ENCODE measurements at places on chromosomes 11 and 22. TPM values are rescaled to one million over a fixed set of nuclear protein-coding genes. Genes with fewer than 3 reads are reported as not detected.
A peak's percentile ranks its signal among the peaks of the same experiment; 100 is the strongest.

- H3K27me3 ChIP-seq: peaks cover 17% of the 10 kb centered on the region
- peaks cover 8% of the 10 kb centered on the region for H3K4me1 ChIP-seq
- H3K36me3 ChIP-seq: no peaks in the 10 kb centered on the region
- H3K4me3 ChIP-seq: no peak overlapping the region
Measured at GRCh38 chr11:57604296-57605027, 7.0 kb downstream of the SERPING1 start.

DNA sequence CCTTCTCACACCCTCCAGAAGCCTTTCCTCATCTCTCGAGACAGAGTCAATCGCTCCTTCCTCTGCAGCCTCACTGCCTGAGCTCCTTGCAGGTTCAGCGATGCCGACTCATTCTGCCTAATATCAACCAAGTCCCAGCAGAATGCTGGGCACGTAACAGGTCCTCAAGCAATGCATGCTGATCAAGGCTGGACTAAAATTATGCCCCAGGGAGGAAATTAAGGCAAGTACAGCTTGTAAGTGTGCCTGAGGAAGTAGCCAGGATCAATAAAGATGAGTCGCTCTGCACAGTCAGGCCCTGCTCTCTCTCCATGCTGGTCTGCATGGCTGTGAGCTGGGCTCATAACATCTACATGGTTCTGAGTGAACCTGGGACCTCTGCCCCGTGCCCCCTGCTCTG, 25.6 kb upstream of the NRIP3 start:
- H3K4me3 ChIP-seq: no peak overlapping the region
- peaks cover 5% of the 10 kb centered on the region for H3K27me3 ChIP-seq
- H3K27ac ChIP-seq: no peak overlapping the region
- H3K36me3 ChIP-seq: no peaks in the 10 kb centered on the region

DNA sequence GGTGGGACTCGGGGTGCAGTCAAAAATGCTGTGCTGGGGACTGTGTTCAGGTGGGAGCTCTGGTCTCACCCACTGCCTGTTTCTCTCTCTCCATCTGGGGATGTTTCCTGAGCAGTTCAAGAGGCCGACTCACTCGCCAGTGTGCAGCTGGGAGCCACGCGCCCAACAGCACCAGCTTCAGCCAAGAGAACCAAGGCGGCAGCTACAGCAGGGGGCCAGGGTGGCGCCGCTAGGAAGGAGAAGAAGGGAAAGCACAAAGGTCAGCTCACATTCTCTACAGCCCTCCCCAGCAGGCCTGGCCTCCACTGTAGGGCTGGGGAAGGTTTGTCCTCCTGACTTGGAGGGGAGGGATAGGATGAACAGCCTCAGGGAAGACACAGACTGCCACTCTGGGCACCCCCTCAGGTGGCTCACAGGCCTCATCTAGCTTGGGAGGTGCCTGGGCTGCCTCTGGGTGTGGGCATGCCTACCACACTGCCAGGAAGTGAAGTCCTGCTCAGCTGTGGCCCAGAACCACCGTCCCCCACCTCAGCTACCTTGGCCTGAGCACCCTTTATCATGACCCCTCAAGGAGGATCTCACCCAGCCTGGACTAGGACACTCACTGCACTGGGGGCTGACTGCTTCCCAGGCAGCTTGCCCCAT, 13.0 kb downstream of the TUB start:
- no peak overlapping the region for H3K4me3 ChIP-seq
- no peaks in the 10 kb centered on the region for H3K27me3 ChIP-seq
- no peak overlapping the region for H3K27ac ChIP-seq
- H3K4me1 ChIP-seq: no peaks in the 10 kb centered on the region
- no peaks in the 10 kb centered on the region for H3K36me3 ChIP-seq

DNA sequence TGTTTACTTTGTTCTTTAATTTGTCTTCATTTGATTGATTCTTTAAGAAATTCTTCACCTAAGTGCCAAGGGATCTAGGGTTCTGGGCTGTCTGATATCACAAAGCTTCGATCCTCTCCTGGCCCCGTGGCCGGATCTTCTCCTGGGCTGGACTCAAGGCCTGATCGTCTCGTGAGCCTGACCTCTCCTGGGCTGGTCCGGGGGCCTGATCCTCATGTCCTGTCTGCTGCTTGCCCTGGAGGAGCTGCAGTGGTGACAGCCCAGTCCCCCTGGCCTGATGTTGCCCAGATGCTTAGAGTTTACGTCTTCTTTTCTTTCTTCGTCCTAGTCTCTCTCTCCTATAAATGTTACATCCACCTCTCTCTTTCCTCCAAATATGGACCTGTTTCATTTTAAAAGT, 3.3 kb downstream of the NADSYN1 start:
- DNase-seq: no peak
- no peak overlapping the region for H3K4me3 ChIP-seq
- peaks cover 46% of the 10 kb centered on the region for H3K36me3 ChIP-seq
- H3K27me3 ChIP-seq: no peaks in the 10 kb centered on the region
- H3K4me1 ChIP-seq: peaks cover 41% of the 10 kb centered on the region

DNA sequence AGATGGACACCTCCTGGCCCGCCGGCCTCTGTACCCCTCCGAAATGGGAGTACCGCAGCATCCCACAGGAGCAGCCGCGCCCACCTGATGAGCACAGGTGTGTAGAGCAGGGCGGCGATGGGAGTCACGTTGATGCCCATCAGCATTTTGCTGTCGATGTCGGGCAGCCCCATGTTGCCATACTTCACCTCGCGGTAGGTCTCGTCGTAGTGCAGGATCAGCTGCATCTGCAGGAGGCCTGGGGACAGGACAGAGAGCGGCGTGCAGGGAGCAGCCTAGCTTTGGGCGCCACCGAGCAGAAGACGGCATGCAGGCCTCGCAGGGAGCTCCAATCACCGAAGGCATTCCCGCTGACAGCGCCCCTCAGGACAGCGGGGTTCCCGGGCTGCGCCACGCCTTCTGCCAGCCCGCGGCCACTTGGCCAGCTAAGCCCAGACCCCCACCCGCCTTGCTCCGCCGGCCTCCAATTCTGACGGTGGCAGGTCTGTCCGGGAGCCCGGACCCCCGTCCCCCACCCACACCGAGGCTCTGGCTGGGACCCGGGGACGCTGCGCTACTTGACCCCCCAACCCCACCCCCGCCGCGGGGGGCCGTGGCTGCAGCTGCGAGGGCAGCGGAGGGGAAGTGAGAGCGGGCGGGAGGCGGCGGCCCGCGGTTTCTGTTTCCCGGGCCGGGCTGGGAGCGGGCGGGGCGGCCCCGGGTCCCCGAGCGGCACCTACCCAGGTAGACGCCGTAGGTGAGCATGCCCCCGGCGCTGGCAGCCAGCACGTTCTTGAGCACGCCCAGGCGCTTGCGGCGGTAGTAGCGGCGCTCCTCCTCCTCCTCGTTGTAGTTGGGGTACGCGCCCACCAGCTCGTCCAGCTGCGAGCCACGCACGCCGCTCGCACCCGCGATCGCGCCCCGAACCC, 705 bp downstream of the UNC93B1 start:
- peaks cover 32% of the 10 kb centered on the region for H3K4me1 ChIP-seq
- H3K27me3 ChIP-seq: no peaks in the 10 kb centered on the region
- H3K27ac ChIP-seq: peak overlapping the region; percentile 85
- DNase-seq: peak; percentile 61
- peak overlapping the region; percentile 86 for H3K4me3 ChIP-seq

DNA sequence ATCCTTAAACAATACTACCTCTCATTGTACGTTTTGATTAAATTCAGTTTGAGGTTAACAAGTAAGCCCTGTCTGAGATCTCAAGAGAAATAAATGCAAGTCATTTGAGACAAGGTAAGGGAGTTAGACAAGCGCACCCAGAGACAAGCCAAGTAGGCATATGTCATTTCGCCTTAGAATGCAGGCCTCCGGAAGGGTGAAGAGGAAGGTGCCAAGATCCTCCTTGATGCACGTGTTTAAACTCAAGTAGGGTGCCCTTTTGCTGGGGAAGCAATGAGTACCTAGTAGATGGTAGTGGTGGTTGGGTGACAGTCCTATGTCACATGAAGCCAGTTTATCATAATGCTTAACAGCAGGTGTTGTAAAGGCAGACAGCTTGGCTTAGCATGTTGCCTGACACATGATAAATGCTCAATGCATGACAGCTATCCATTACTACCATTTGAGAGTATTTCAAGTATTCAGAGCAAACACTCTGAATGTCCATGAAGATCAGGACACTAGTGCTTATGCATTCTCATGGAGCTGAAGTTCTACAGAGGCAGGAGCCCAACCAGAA, 415.9 kb downstream of the TMEM135 start:
- H3K4me1 ChIP-seq: no peaks in the 10 kb centered on the region
- peaks cover 7% of the 10 kb centered on the region for H3K27me3 ChIP-seq

DNA sequence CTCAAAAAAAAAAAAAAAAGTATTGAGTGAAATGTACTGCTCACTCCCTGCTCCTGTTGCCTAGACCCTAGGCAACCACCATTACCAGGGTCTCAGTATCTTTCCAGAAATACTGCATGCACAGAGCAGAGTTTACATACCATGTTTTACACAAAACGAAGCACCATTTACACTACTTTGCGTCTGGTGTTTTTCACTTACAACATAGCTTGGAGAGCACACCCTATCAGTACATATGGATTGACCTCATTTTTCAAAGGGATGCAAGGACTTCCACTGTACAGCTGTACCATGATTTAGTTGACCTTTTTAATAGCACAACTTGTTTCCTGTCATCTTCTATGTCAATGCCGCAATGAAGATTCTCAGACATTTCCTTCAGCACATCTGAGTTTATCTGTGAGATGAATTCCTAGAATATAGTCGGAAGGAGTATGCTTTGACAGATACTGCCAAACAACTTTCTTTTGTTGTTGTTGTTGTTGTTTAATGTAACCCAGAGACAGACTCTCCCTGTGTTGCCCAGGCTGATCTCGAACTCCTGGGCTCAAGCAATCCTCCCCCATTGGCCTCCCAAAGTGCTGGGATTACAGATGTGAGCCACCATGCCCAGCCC, 6.1 kb downstream of the MYH9 start:
- H3K36me3 ChIP-seq: peaks cover 89% of the 10 kb centered on the region
- no peak for DNase-seq
- H3K4me1 ChIP-seq: peaks cover 83% of the 10 kb centered on the region
- peak overlapping the region; percentile 97 for H3K27ac ChIP-seq

RBM7 gene
- 49.7 TPM for total RNA-seq

DNA sequence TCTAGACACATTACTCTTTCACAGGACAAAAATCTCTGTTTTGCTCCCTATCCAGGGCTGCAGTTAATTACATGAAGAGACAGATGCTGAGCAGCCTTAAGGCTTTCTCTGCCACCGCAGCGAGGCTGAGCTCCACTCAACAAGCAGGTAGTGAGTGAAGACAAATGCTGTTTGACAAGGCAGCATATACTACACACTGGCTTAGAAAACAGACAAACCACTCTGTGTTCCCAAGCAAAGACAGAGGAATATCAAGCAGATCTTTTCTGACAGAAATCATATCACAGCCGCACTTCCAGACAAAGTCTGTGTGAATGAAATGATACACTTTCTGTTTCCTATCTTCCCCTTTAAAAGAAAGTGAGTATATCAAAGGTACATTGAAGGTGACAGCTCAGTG, 368.1 kb downstream of the DCDC1 start:
- no peaks in the 10 kb centered on the region for H3K36me3 ChIP-seq
- DNase-seq: no peak
- no peak overlapping the region for H3K4me3 ChIP-seq
- H3K4me1 ChIP-seq: no peaks in the 10 kb centered on the region
- H3K27ac ChIP-seq: no peak overlapping the region

RAG2 gene
- total RNA-seq: not detected

DNA sequence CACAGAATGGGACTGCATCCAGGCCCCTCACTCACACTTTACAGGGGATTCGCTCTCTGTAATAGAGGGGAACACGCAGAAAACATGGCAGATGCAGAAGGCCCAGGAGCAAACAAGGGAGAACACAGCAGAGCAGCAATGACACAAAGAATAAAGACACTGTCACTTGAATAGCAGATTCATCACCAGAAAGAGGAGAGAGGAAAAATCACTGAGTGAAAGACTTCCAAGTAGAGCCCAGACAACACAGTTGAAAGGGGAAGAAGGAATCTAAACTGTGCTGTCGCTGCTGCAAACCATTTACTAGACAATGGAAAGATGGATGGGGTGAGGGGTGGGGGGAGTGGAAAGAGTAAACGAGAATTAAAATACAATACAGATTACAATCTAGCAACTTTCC, 28.8 kb upstream of the RAPSN start:
- no peaks in the 10 kb centered on the region for H3K27me3 ChIP-seq
- peaks cover 11% of the 10 kb centered on the region for H3K4me1 ChIP-seq
- peaks cover 60% of the 10 kb centered on the region for H3K36me3 ChIP-seq
- no peak overlapping the region for H3K4me3 ChIP-seq

GRCh38 chr11:61033417-61033816, 61.9 kb downstream of the CD6 start:
- H3K27me3 ChIP-seq: no peaks in the 10 kb centered on the region
- peaks cover 36% of the 10 kb centered on the region for H3K36me3 ChIP-seq
- peak overlapping the region; percentile 15 for H3K27ac ChIP-seq
- peaks cover 76% of the 10 kb centered on the region for H3K4me1 ChIP-seq

- H3K4me1 ChIP-seq: peaks cover 72% of the 10 kb centered on the region
- H3K27ac ChIP-seq: peak overlapping the region; percentile 99
- peaks cover 58% of the 10 kb centered on the region for H3K36me3 ChIP-seq
Measured at GRCh38 chr22:25735650-25736049, 6.3 kb upstream of the MYO18B start.
